ENCODE measurements at places on chromosomes 7 and 10.
A peak's percentile ranks its signal among the peaks of the same experiment; 100 is the strongest.

- no peak for DNase-seq
These were observed 5.2 kb upstream of the SEMA3C start for GRCh38 chr7:80924090-80924489.

- DNase-seq: no peak
These were observed 117.8 kb downstream of the WDR37 start for GRCh38 chr10:1174022-1174421.

DNA sequence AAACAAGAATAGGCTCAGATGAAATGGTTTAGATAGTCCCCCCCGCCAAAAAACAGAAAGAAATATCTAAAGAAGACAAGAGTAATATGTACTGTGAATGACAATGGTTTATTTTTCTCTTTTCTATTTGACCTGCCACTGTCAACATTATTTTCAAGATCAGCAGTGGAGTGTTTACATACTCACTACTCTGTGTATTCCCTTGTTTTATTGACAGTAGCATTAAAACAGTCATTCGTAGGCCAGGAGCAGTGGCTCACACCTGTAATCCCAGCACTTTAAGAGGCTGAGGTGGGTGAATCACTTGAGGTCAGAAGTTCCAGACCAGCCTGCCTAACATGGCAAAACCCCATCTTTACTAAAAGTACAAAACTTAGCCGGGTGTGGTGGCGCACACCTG, 245.3 kb upstream of the SLC26A5 start:
- DNase-seq: no peak

DNA sequence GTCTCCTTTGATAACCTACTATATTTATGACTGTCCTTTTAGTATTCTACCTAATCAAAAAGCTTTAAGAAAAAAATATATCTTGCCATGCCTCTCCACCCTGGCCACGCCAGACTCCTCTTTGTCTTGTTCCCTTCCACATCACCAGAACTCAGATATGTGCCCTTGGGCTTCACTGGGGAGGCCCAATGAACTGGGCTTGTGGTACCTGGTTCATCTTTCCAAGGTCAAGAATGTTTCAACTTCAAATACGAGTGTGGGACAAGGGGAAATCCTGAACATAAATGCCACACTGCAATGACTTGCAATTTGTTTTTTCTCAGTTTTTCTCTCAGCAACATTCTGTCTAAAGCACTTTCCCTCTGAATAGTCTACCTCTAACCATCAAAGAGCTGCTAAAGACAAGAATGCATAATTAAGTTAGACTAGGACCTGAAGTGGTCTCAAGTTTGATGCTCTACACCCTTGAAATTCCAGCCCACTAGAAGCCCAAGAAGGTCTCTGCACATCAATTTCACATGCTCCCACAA, 9.9 kb downstream of the ERCC6 start:
- no peak for DNase-seq

DNA sequence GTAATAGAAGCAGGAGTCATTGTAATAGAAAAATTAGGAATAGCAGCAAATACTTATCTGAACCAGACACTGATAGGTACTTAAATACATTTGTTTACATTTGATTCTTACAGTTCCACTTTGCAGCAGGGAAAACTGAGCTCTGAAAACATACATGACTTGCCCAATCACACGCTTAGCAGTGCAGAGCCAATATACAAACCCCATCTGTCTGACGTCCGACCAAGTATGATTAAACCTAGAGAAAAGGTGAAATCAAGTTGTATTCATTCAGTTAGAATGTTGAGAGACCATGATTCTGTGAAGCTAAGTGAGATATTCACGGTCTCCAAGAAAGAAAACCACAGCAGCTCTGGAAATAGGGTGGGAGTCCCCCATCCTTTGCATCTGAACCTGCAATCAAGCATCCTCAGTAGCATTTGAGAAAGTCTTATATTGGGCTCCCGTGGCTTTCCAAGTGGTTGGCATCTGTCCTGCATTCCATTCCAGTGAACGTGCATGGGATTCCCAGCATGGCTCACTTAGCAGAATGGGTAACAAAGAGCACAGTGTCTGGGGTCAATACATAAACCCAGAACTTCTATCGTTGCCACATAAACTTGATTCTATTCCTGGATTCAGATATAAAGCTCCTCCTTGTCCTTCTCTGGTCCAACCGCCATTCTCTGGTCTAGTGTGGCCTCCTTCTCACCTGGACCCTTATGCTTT, 148.7 kb upstream of the RSU1 start:
- DNase-seq: peak; percentile 97

DNA sequence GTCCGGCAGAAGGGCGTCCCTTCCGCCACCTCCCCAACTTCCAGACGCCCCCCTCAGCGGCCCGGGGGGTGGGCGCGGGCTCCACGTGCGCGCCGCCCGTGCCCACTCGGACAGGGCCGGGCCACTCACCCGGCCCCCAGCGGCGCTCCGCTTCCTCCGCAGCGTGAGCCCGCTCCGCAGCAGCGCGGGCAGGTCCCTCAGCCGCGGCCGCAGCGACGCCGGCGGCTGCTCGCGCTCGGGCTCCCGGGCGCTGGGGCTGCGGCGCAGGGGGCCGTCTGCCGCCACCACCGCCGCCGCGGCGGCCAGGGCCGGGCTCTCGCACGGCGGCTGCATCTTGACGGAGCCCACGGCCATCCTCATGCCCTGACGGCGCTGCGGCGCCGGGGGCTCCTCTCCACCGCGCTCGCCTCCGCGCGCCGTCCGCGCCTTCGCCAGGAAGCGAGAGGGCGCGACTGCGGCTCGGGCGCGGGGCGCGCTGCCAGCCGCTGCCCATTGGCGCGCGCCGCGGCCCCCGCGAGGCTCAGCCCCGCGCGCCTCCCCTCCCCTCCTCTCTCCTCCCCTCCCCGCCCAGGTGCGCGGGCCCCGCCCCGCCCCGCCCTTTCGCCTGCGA, at the start of gene RAPGEF5:
Gene RAPGEF5 (minus strand): TSS at position 454 of the 610 bp plus-strand sequence. CDS start 94 bp downstream, at position 360.
- peak; percentile 2 for DNase-seq

DNA sequence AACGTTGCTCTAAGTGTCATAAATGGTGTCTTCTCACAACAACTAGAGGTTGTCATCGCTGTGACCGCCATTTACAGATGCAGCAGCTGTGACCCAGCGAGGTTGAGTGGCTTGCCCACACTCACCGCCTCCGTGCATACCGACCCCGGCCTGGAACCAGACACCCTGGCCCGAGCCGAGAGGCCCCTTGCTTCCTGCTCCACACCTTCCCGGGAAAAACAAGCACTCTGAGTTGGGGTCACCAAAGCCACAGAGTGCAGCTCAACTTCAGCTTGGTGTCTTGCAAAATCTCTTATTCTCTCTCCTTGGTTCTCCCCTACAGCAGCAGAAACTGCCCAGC, 115.7 kb upstream of the PPP2R2D start:
- DNase-seq: no peak

DNA sequence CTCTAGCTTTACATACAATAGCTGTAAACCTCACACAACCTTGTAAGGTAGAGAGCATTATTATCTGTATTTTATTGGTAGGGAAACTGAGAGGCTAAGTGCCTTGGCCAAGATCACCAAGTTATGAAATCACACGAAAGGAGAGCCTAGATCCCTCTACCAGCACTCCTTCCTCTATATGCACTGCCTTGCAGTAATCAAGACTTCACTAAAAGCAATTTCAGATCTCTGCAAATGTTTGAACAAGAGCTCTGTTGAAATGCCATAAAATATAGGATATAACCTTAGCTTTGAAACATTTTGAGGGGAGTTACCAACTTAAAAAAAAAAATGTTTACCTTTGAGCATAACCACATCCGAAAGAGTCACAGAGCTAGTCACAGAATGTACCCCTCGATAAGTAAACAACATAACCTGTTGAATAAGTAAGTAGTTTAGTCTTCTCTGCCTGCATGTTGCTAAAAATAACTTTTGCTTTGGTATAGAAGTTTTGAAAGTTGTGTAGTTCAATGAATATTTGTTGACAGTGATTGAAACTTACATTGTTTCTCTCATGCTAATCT, 709.4 kb downstream of the AUTS2 start:
- DNase-seq: no peak

- DNase-seq: no peak
These were observed 110.6 kb upstream of the GLI3 start for GRCh38 chr7:42347616-42348015.

DNA sequence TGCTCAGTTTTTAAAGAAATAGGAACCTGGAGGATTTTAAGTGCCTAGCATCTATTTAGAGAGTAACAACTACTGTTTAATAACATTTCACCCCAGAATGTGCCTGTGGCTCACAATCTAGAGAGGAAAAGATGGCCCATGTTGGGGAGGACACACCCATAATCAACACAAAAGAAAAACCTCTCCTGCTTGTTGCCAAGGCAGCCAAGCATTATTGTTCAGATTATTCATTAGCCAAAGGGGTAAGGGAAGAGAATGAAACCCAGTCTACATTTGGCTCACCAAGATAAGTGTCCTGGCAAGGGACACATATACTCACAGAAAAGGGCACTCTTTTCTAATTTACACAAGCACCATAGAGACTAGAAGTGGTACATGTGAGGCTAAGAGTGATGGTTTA, 17.7 kb upstream of the IFIT1B start:
- DNase-seq: no peak

- DNase-seq: no peak
These were observed 52.1 kb downstream of the INPP5A start for GRCh38 chr10:132589681-132590080.

GRCh38 chr7:40711706-40712105, 576.9 kb downstream of the SUGCT start:
- DNase-seq: no peak

- DNase-seq: no peak
These were observed 76.2 kb upstream of the PRR15 start for GRCh38 chr7:29487424-29487823.

- no peak for DNase-seq
These were observed 10.3 kb upstream of the PVRIG start for GRCh38 chr7:100209493-100209892.

DNA sequence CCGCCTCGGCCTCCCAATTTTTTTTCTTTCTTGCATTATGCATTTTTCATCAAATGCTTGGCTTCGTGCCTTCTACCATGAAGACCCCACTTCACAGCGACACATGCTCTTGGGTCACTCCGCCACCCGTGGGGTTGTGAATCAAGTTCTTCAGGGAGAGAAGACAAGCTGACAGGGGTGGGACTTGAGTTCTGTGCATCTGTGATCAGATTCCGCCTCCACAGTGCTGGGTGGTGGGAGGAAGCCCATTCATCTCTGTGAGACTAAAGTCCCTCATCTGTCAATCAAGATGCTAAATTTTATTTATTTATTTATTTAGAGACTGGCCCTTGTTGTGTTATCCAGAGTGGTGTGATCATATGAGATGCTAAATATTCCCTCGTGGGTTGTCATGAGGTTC, 333.0 kb downstream of the DPP6 start:
- DNase-seq: no peak

DNA sequence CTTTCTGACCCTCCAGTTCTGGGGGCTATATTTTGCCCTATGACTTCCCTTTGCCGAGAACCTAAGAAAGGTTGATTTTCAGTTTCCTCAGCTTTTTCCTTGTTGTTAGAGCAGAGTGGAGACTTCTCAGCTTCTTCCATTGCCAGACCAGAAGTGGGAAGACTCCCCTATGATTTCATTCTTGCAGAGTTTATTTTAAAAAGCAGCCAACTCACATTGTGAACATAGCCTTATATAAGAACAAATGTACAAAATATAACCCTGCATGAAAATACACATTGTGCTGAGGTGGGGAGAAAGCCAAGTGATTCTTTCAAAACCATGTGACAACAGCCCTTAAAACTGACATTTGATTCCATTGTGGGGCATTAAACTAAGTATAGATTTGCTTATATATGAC, 33.8 kb upstream of the FZD8 start:
- DNase-seq: no peak

GRCh38 chr7:70239918-70240317, 641.6 kb downstream of the AUTS2 start:
- DNase-seq: no peak

- DNase-seq: peak; percentile 43
These were observed 34.6 kb upstream of the PDK4 start for GRCh38 chr7:95630702-95631458.

GRCh38 chr7:107668296-107668695, 7.7 kb downstream of the SLC26A4 start:
- no peak for DNase-seq

DNA sequence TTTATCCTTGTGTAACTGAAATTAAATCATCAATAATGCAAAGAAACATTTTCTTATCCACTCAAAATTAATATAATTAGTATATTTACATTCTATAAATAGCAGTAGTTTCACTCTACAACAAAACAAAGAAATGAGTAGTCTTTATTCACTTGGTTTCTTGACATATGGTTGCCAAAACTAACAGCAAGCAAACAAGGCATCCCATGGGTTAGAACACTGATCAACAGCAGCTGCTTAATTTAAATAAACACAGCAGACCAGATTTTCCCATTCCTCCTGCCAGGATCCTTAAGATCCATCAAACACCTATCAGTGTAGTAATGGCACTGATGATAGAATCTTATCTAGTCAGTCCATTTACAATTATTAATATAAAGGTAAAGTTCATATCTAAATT, 22.1 kb downstream of the NCAPG2 start:
- no peak for DNase-seq

GRCh38 chr10:83605783-83606630, 533.3 kb upstream of the GHITM start:
- DNase-seq: peak; percentile 8

- peak; percentile 56 for DNase-seq
These were observed 45.0 kb downstream of the ALOX5 start for GRCh38 chr10:45418849-45419675.

Measured in cardiac fibroblast (primary cell).